Ovary (tissue), 10 donors: ENCODE measurements at places on chromosomes 7 and 10.

GRCh38 chr7:124784879-124785818 lies 19.6 kb upstream of the GPR37 start:
- H3K4me1 ChIP-seq: no peaks in the 10 kb centered on the region
- no peak overlapping the region for H3K27ac ChIP-seq
- no peaks in the 10 kb centered on the region for H3K27me3 ChIP-seq
- no peak for DNase-seq
- no peaks in the 10 kb centered on the region for H3K36me3 ChIP-seq

- DNase-seq: no peak
- H3K27ac ChIP-seq: no peak overlapping the region
- H3K4me1 ChIP-seq: no peaks in the 10 kb centered on the region
- H3K4me3 ChIP-seq: no peak overlapping the region
Measured at GRCh38 chr10:84493951-84494848, 165.8 kb downstream of the CCSER2 start.

GRCh38 chr10:86258499-86258898 lies 108.1 kb downstream of the GRID1 start:
- H3K4me1 ChIP-seq: no peaks in the 10 kb centered on the region
- no peaks in the 10 kb centered on the region for H3K36me3 ChIP-seq
- H3K4me3 ChIP-seq: no peak overlapping the region
- H3K27me3 ChIP-seq: no peaks in the 10 kb centered on the region

- H3K27me3 ChIP-seq: no peaks in the 10 kb centered on the region
- H3K27ac ChIP-seq: no peak overlapping the region
- DNase-seq: no peak
- H3K4me1 ChIP-seq: no peaks in the 10 kb centered on the region
- no peak overlapping the region for H3K4me3 ChIP-seq
Measured at GRCh38 chr10:120365872-120366271, 91.2 kb upstream of the PLPP4 start.

DNA sequence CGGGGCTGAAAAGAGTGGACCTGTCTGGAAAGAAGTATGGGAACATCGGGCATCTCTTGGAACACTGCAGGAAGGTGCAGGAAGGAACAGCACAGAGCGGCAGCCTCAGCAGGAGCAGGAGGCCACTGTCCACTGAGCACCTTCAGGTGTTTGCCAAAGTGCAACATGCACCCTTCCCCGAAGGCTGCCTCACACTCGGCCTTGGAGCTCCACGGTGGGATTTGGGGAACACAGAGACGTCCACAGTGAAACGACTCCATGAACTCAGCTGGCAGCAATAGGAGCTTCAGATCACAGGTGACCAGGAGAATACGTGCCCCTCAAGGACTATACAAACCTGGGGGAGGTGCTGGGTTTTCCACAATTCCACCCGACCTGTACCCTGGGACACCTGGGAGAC lies 140.3 kb upstream of the RET start:
- no peaks in the 10 kb centered on the region for H3K4me1 ChIP-seq
- H3K27ac ChIP-seq: no peak overlapping the region
- no peaks in the 10 kb centered on the region for H3K36me3 ChIP-seq
- no peak for DNase-seq
- no peaks in the 10 kb centered on the region for H3K27me3 ChIP-seq
- no peak overlapping the region for H3K4me3 ChIP-seq

GRCh38 chr7:50153148-50153547 lies 60.1 kb upstream of the ZPBP start:
- no peak overlapping the region for H3K4me3 ChIP-seq
- no peaks in the 10 kb centered on the region for H3K4me1 ChIP-seq
- H3K27ac ChIP-seq: no peak overlapping the region
- no peaks in the 10 kb centered on the region for H3K36me3 ChIP-seq
- H3K27me3 ChIP-seq: no peaks in the 10 kb centered on the region
